HuH-7.5 (cell line): ENCODE measurements at places on chromosomes 3 and 15.

DNA sequence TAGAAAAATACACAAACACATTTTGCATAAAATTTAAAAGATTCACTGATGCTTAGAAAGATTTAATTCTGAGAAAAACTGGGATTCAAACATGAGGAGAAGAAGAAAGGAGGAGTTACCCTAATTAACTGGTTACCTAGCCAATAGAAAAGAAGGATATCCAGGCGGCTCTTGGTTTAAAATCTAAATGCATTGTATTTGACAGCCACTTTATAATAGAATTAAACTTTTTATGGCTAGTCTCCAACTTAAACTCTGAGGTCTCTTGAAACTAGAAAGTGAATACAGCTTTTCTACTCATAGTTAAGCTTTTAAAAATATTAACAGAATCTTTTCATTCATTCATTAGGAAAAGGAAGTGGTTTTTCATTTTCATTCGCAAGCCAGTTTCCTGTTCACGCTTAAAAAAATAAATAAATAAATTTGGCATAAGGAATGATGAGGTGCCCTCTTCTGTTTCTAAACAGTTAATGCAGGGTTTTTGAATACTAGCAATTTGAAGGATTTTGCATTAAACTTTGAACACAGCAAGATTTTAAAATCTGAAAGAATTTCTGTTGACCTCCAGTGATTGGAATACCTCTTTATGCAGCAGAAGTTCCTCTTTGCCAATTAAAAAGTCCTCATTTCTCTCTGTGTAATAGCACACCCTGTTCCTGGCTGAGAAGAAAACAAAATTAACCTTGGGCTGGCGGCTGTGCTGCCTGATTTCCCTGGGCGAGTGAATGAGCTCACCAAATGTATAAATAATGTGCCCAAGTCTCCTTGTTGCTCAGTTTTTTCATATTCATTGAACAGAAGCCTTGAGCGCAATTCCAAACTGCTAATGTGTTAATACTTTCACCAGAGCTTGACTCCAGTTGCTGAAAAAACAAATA lies 105.1 kb downstream of the ZMAT3 start:
- no peak for DNase-seq

GRCh38 chr3:51691021-51691420 lies 15.8 kb upstream of the GRM2 start:
- DNase-seq, result no peak

DNA sequence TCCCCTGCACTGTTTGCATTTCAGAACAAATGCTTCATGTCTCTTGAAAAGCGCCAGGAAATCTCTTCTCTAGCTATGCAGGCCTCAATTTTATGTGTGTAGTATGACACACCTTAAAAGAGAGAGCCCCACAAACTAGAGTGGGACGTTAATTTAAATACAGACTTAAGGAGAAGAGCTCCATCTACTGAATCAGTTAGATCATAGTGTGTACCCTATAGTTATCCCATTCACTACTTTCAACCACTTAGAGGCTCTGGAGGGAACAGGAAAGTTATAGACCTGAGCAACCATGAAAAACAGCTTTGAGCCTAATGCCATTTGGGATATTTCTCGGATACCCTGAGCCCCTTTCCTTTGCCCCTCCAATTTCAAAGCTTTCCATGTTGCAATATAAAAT lies 153.7 kb downstream of the TIGIT start:
- no peak for DNase-seq

GRCh38 chr3:30614943-30615342 lies 8.5 kb downstream of the TGFBR2 start:
- no peak for DNase-seq

GRCh38 chr3:35673017-35673416 lies 33.7 kb downstream of the ARPP21 start:
- no peak for DNase-seq

DNA sequence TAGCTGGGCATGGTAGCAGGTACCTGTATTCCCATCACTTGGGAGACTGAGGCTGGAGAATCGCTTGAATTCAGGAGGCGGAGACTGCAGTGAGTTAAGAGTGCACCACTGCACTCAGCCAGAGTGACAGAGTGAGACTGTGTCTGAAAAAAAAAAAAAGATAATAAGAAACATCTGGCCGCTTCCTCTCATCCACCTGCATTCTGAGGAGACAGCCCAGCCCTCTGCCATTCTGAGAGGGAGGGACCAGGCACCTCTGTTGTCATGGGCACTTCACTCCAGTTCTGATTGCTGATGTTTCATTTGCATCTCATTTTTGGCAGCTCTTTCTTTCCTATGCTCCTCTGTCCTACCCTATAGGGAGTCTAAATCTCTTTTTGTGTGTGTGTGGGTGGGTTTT lies 36.4 kb upstream of the GSK3B start:
- no peak for DNase-seq

DNA sequence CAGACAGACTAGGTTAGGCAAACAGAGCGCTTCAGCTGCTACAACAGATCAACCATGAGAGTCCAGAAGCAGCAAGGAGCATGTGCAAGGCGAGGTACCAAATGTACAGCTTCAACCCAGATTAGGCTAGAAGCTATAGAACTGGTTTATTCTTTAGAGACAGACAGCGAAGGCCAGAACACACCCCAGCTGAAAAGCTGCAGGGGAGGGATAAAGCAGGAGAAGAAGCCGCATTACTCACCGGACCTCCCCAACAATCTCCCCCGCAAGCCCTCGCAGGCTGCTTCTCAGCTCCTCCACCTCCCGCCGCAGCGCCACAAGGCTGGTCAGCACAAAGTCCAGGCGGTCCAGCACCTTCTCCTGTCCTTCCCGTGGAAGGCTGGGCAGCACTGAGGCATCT lies 3.3 kb downstream of the RMDN3 start:
- DNase-seq, result no peak
